ENCODE measurements at places on chromosomes 7 and 10. TPM values are rescaled to one million over a fixed set of nuclear protein-coding genes. Genes with fewer than 3 reads are reported as not detected.

STEAP4 gene
- total RNA-seq, result not detected

DNA sequence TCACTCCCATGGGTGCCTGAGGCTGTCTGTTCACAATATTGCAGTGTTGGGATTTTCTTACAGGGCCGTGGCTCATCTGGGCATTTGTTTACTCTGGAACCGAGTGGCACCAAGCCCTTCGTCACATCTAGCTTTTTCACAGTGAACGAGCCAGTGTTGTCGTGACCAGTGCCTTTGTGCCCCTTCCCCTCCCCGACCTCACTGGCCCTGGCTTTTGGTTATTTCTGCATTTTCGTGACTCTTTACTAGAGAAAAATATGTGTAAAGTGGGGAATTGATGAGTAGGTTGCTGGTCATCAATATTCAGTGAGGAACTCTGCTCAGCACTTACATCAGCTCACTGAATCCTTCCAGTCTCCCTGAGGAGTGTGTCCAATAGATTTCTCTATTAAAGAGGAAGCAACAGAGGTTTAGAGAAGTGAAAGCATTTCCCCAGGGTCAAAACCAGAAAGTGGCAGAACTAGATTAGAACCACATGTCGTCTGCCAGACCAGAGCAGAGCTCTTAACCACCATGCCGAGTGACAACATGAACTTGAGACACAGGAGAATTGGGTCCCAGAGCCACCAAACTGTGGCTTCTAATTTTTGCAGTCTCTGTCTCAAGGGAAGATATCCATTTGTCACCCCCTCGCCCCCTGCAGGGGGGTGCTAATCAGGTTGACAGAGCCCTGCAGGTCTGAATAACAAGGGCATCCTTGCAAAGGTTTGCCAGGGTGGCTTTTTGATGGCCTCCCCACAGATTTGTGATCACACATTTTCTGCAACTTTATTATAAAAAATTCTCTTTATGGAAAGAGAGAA, 125.3 kb downstream of the CHN2 start:
- DNase-seq, result no peak

GATA3 gene
- not detected for total RNA-seq

DNA sequence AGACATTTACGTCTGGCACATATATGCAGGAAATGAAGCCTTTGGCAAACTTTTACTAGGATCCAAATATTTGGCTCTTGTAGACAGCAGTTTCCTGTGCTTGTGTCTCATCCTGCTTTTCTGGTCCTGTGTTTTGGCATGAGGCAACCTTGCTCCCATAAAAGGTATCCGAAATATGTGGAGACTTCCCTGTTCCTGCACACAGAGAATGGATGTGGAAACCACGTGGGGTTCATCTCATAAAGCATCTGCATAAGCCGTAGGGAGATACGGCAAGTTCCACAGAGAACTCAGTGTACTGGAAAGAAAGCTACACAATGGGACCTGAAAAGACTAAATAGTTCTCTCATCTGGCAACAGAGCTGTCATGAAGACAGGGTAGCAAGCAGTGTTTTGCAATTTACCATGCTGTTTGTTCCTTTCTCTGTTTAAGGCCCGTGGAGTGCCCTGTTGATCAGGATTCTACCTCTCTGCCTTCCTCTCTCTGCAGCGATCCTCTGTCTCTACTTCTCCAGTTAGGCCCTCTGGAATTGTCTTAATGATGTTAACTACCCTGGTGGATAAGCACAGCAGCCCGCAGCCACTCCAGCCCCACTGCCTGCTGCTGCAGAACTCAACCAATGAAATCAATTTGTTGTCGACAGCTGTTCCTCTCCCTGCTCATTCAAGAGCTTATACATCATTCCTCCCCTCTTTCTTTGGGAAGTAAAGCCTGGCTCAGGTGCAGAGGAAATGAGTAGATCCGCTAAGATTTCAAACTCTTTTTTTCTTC, 293.6 kb downstream of the CSTF2T start:
- no peak for DNase-seq

GRCh38 chr7:18212758-18213157, 185.1 kb upstream of the PRPS1L1 start:
- DNase-seq, result no peak

DNA sequence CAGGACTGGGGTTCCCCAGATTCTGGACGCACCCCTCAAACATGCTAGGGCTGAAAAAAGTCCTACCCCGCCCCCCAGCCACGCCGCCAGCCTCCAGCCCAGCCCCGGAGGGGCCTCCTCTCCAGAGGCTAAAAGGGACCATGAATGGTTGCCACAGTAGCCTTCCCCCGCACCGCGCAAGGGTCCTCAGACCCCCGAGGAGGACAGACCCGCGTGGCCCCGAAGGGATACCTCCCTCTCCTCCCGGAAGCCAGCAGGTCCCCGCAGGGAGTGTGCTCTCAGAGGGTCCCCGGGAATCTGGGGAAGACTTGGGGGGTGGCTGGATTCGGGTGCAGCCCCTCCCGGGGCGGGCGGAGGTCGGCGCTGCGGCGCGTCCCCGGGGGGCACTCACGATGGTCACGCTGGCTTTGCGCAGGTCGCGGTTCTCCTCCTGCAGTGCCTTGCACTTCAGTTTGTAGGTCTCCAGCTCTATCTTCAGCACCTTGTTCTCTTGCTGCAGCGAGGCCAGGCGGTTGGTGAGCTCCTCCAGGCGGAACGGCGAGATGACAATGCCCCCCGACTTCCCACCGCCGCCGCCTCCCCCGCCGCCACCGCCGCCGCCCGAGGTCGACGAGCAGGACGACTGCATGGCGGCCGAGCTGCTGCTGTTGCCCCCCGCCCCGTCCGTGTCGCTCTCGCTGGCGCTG, 482 bp downstream of the CCDC6 start:
- DNase-seq, result no peak

DNA sequence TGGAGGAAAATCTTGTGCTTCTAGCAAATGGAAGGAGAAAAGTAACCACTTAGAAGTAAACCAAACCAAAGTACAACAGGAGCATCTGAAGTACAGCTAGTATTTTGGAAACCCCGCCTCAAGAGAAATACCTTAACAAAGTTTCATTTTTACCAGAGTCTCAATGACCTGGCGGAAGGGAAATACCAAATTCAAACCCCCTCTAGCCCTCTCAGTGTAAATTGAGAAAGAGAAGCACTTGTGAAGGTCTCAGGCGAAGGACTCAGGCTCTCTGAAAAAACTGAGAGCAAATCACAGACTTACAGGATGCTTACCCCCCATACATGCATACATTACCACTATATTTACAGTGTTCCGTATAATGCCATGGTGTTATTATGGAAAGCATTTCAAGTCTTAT, 70.1 kb downstream of the ZPBP start:
- no peak for DNase-seq

CAV2 gene
- total RNA-seq, result not detected

DNA sequence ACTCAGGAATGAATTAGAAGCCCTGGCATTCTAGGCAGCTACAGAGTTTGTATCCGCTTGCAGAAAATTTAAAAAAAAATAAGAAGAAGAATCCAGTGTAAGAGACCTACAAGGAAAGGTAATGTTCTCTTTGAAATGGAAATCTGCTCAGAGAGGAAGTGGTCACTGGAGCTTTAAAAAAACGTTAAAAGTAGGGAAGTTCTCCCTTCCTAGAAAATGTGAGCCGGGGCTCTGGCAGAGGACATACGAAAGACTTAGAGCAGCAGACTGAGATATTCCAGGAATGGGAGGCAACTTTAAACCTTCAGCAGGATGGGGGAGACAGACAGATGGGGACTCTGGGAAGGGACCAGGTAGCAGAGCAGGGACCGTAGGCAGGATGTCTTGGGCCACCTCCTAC, 149.4 kb upstream of the NPS start:
- DNase-seq, result no peak

GRCh38 chr10:116470768-116471415, 43.2 kb downstream of the PNLIPRP3 start:
- no peak for DNase-seq

- no peak for DNase-seq
Measured at GRCh38 chr7:128923411-128923800, 12.9 kb upstream of the KCP start.

- DNase-seq, result peak; percentile 39
Measured at GRCh38 chr7:155258226-155258560, 39.5 kb upstream of the INSIG1 start.

GRCh38 chr7:13279854-13280435, 592.5 kb downstream of the ARL4A start:
- DNase-seq, result peak; percentile 72

OR2A5 gene
- total RNA-seq, result not detected
